M059J (cell line): ENCODE measurements at places on chromosomes 16 and 17. TPM values are rescaled to one million over a fixed set of nuclear protein-coding genes. Genes with fewer than 3 reads are reported as not detected.

Gene G6PC1
- not detected in 2 replicates for total RNA-seq

Gene C1QL1
- total RNA-seq: 14.7 and 21.4 TPM in 2 replicates

Gene DPEP1
- total RNA-seq: 0.79 TPM in 1 of 2 replicates, not detected in the other

Gene RNF43
- 0.17 TPM in 1 of 2 replicates, not detected in the other for total RNA-seq

DNA sequence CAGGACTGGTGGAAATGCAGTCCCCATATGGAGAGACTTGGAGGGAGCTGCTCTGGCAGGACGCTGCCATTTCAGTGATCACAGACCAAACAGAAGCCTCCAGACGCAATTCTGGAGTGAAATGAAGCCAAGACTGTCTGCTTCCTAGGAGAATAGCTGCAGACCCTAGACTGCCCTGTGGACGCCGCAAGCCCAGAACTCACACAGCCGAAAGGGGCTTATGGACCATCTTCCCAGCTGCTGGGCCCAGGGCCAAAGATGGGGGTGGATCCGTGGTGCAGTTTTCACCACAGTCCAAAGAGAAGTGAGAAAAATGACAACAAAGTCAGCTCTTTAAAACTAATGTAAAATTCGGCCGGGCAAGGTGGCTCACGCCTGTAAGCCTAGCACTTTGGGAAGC is 165.7 kb downstream of the CBLN1 start:
- no peak for DNase-seq

- DNase-seq: no peak
Measured at GRCh38 chr17:19457830-19458271, 46.8 kb downstream of the RNF112 start.

GRCh38 chr17:74219576-74220133 is 6.3 kb downstream of the TTYH2 start:
- DNase-seq: no peak

DNA sequence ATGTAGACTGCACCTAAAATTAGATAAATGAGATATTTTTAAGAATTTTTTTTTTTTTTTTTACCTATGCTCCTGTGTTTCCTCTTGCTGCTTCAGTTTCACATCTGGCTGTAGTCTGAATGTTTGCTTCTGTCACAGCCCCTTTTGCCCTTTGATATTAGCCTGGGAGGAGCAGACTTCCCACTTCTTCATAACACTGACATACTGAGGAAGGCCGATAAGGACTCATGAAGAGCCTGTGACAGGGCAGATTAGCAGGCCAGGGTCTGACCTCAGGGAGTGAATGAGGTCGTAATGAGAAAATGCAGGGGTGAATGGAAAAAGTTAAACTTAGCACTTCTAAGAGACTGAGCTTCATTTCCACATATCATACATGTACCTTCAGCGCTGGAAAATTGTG is at the start of gene SLFN14:
Gene SLFN14, minus strand, starts transcription at position 117 of the 400 bp plus-strand sequence. CDS start 2,757 bp downstream, outside the sequence.
- no peak for DNase-seq

DNA sequence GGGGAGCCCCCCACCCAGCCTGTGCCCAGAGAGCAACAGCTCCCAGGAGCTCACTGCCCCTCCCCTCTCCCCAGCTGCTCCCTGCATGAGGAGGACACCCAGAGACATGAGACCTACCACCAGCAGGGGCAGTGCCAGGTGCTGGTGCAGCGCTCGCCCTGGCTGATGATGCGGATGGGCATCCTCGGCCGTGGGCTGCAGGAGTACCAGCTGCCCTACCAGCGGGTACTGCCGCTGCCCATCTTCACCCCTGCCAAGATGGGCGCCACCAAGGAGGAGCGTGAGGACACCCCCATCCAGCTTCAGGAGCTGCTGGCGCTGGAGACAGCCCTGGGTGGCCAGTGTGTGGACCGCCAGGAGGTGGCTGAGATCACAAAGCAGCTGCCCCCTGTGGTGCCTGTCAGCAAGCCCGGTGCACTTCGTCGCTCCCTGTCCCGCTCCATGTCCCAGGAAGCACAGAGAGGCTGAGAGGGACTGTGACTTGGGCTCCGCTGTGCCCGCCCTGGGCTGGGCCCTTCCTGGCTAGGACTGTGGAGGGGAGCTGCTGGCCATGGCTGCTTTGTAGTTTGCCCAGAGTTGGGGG is 584 bp downstream of the TCAP start:
- peak; percentile 40 for DNase-seq

DNA sequence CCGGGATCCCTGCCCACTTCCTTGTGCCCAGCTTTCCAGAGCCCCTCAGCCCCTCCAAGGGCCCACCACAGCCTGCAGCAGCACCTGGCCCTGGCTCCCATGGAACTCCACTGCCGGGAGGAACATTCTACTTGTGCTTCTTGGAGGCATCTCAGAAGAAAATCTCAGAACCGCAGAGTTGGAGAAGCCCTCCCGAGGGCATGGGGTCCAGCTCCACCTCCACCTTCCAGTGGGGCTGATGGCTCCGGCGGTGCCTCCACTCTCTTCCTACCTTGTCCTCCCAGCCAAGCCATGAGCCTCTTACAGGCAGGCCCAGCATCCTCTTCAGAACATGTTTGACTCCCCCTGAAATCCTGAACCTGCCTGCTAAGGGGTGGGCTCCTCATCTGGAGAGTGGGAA is 79.4 kb upstream of the ZNF469 start:
- no peak for DNase-seq
